ENCODE measurements at places on chromosomes 2 and 18. TPM values are rescaled to one million over a fixed set of nuclear protein-coding genes. Genes with fewer than 3 reads are reported as not detected.

SSB gene
- 113 TPM for total RNA-seq

STARD6 gene
- 0.46 TPM for total RNA-seq

PIK3C3 gene
- total RNA-seq: 50.7 TPM

GYPC gene
- 102 TPM for total RNA-seq

RBM44 gene
- 0.33 TPM for total RNA-seq

DNA sequence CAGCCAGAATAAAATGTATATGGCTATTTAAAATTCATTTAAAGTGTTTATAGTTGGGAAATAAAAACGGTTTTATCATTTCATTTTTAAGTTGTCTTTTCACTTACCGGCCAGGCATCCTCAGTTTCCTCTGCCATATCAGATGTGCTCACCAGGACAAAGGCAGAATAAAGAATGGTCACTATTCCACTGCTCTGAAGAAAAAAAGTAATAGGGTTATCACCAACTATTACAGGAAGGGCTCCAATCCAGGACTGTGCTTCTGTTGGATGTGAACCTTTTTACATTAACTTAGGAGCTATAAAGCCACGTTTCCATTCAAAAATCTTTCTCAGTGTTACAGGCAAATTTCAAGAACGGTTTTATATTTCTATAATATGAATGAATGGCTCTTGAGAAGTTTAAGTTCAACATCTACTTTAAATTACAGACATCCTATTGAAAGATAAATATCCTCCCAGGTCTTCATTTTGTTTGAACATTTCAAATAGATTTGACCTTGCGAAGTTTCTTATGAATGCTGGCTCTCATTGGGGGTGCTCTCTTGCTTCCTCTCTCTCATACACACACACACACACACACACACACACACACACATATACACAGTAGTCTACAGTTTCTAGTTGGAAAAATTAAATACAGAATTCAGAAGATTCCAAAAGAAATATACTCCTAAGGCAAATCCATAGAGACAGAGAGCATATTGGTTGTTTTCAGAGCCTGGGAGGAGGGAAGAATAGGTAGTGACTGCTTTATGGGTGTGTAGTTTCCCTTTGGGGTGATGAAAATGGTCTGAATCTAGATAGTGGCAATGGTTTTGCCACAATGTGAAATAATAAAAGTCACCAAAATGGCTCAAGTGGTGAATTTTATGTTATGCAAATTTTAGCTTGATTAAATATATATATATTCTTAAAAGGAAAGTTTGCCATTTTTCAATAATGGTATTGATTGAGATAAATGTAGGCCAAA is 2.9 kb upstream of the SLC40A1 start:
- H3K36me3 ChIP-seq: no peaks in the 10 kb centered on the region
- no peak overlapping the region for H3K4me3 ChIP-seq
- H3K27ac ChIP-seq: peak overlapping the region; percentile 62
- H3K4me1 ChIP-seq: no peaks in the 10 kb centered on the region

- no peak for DNase-seq
- H3K27me3 ChIP-seq: no peaks in the 10 kb centered on the region
- no peaks in the 10 kb centered on the region for H3K36me3 ChIP-seq
- no peaks in the 10 kb centered on the region for H3K4me1 ChIP-seq
- no peak overlapping the region for H3K4me3 ChIP-seq
- H3K27ac ChIP-seq: no peak overlapping the region
Observed at GRCh38 chr2:94870440-94871225, 597 bp upstream of the TEKT4 start.

DNA sequence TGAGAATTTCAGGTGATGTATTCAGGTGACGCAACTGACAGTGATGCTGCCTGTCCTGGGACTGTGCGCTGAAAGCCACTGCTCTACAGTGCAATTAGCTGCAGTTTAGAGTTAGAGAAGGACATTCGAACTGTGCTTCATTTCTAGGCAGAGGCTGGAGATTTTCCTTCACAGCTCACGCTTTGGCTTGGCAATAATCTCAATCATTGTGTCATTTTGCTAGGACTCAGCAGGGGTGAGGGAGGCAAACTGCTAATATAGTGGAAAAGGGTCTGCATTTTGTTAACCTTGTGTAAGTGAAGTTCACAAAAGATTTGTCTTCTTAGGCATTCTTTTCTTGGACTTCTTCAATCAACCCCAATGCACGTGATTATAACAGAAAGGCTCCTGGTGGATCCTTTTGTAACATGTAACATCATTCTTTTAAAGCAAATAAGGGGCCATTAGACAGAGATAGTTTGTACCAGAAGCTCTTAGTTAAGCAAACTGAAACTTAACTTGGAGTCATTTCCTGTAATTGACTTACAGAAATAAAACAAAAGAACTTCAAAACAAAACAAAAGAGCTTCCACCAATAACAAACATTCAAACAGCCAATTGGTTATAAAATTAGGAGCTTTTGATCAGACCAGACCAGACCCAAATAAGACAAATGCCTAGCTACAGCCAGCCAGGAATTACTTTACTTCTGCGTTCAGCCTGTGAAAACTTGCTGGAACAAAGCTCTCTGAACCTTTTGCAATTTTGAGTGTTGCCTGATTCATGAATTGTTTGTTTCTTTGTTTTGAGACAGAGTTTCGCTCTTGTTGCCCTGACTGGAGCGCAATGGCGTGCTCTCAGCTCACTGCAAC is 1376.3 kb upstream of the CELF4 start:
- H3K36me3 ChIP-seq: no peaks in the 10 kb centered on the region
- peak overlapping the region; percentile 67 for H3K27ac ChIP-seq
- H3K27me3 ChIP-seq: no peaks in the 10 kb centered on the region
- H3K4me1 ChIP-seq: peaks cover 17% of the 10 kb centered on the region

GRCh38 chr18:25189391-25190185 is 162.4 kb downstream of the ZNF521 start:
- no peak overlapping the region for H3K4me3 ChIP-seq
- no peaks in the 10 kb centered on the region for H3K36me3 ChIP-seq
- no peaks in the 10 kb centered on the region for H3K27me3 ChIP-seq
- no peaks in the 10 kb centered on the region for H3K4me1 ChIP-seq

GRCh38 chr2:15334644-15335326 is 226.3 kb downstream of the NBAS start:
- no peak overlapping the region for H3K27ac ChIP-seq
- peaks cover under 1% of the 10 kb centered on the region for H3K36me3 ChIP-seq
- H3K4me3 ChIP-seq: no peak overlapping the region
- no peaks in the 10 kb centered on the region for H3K27me3 ChIP-seq
- no peaks in the 10 kb centered on the region for H3K4me1 ChIP-seq

DNA sequence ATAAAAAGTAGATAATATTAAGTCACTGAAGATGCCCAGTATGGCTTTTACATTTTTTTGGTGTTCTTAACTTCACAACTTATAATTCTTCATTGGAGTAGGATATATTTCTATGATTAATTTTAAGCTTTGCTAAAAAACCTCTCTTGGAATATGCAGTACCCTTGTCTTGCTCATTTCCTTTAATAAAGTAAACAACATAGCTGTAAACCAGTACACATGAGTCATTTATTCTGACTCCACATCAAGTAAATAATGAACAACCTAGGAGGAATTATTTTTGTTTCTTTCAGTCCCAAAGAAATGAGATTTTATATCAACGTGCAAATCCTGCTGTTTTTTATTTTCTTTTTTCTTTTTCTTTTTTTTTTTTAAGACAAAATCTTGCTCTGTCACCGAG is 869.1 kb downstream of the CNTNAP5 start:
- H3K36me3 ChIP-seq: no peaks in the 10 kb centered on the region
- DNase-seq: no peak
- H3K27me3 ChIP-seq: no peaks in the 10 kb centered on the region
- no peak overlapping the region for H3K27ac ChIP-seq

DNA sequence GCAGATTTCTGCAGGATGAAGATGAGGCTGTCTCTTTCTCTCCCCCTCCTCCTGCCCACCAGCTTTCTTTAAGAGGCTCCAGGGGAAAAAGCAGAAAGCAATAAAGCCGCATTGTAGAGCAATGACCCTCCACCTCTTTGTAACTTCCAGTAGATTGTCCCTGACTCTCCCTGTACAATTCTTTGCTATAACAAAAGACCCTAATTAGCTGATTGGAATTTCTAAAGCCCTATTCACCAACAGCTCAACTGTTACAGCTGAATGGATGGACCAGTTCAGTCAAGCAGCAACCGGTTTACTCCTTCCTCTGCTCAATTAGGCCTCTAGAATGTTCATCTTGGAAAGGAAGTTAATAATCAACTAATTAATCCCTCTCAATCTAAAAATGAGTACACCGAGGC is 301.0 kb downstream of the STK39 start:
- H3K36me3 ChIP-seq: no peaks in the 10 kb centered on the region
- H3K27me3 ChIP-seq: no peaks in the 10 kb centered on the region
- H3K27ac ChIP-seq: no peak overlapping the region

Data from CD8-positive, alpha-beta memory T cell (primary cell).